ENCODE measurements at places on chromosomes 11 and 22.

- DNase-seq = peak; percentile 46
These were observed 14.8 kb downstream of the PLEKHB1 start for GRCh38 chr11:73661035-73661628.

GRCh38 chr11:11622772-11623171 is 967 bp upstream of the GALNT18 start:
- DNase-seq = no peak

DNA sequence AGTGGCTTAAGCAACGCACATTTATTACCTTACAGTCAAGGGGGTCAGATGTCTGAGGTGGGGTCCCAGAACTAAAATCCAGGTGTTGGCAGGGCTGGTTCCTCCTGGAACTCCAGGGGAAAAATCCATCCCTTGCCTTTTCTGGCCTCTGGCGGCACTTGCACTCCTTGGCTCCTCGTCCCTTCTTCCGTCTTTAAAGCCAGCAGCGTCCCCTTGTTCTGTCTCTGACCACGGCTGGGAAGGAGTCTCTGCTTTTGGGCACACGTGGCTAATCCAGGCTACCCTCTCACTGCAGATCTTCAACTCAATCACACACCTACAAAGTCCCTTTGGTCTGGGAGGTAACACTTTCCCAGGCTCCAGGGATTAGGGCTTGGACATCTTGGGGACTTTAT is 73.5 kb upstream of the WNT7B start:
- DNase-seq = no peak

DNA sequence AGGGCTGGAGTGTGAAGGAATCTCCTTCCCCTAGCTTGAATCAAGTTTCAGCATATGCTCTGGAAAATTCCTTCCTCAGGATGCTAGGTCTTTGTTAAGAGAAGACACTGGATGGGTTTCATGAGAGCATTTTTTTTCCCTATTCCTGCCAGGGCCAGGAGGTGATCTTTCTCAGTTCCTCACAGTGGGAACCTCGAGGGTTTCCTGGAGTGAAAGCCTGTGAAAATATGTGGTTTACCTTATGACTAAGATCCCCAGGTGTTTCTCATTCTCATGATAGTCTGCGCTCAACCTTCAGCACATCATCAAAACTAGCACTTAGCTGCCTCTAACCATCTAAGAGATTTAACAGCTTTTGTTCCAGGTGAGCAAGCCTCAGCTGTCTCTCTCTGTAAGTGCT is 985.3 kb upstream of the FAT3 start:
- DNase-seq = peak; percentile 47

DNA sequence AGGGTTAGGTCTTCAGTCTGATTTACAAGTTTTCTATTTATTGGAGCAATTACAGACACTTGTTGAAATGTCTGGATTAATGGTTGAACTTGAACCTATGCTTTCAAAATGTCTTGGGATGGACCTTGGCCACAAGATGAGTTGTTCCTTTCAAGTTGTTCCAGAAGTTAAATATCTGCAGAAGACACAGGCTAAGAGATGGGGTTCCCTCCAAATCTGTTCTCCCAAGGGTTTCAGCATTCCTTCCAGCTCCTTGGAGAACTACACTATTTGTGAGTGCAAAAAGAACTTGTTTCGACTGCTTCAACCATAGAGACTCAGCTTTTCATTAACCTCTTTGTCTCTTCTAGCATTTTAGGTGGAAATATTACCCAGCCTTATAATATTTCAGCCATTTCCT is 189.0 kb upstream of the BLID start:
- DNase-seq = no peak

DNA sequence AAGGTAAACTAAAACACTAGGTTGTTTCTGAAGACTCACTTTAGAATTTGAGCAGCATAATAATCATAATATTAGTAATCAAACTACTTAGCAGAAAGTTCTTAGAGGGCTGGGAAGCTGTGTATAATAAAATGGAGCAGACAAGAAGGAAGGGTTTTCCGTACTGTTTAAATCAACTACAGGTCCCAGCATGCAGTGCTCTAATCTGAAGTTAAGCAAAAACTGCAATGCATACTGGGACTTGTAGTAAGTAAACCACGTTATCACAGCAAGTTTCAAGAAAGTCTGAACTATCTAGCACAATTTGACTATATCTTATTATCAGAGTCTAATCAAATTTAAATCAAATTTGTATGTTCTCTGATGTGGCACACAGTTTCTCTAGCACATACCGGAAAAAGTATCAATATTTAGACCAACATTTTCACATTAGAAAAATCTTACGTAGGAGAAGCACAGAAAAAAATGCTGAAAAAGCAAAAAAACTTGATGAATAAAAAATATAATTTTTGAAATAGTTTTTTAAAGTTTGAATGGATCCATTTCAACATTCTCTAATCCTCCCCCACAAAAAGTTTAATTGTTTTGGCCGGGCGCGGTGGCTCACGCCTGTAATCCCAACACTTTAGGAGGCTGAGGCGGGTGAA is 8.2 kb downstream of the PHF21A start:
- peak; percentile 16 for DNase-seq

DNA sequence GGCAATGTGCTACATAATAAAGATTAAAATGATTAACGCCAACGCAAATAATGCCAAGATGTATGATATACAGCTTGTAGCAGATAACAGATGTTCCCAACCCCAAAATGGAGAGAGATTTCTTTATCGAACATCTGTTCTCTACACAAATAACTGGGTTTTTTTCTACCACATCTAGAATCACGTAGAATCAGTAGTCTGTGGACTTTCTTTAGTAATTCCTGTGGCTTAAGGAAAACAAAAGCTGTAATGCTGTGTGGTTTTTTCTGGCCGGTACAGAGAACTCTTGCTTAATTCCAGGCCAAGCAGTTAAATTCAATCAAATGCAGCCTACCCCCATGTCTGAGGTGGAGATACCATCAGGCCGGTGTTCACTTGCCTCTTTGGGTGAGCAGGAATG is 303.4 kb downstream of the FAT3 start:
- peak; percentile 56 for DNase-seq

DNA sequence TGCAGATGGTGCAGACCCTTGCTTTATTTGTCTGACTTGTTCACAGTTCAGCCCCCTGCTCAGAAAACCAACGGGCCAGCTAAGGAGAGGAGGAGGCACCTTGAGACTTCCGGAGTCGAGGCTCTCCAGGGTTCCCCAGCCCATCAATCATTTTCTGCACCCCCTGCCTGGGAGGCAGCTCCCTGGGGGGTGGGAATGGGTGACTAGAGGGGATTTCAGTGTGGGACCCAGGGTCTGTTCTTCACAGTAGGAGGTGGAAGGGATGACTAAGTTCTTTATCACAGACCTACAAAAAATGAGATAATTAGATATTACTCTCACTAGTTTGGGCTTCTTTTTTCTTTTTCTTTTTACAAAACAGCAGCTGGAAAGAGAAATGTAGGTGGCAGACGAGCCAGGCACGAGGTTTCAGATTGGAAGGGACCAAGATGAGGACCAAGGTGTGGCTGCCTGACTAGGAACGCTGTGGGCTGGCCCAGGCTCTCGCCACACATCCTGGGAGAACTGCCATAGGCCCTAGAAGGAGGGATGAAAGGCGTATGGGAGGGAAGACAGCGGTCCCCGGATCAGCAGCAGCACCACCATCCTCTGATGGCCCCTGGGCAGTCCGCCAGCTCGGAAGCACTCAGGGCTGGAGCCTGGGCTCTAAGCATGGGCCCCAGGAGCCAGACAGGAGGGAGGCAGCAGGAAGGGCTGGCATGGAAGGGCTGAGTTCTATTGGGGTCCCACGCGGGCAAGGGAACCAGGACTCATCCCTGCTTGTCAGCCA is 14.2 kb downstream of the TXN2 start:
- DNase-seq = no peak

DNA sequence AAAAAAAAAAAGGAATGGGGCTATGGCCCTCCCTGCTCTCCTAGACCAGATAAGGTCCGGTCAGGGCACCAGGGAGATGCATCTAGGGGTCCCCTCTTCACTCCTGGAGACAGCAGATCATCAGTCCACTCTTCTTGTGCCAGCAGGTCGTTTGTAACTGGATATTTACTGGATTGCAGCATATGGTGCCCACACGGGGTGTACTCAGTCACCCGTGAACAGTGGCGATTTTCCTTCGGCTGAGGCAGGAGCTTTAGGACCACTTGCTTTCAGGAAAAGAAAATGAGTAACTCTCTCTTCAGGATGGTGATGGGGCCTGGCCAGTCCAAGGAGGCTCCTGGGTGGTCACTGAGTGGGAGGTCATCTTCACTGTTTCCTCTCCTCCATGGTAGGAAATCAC is 38.3 kb upstream of the RAB1B start:
- DNase-seq = no peak

DNA sequence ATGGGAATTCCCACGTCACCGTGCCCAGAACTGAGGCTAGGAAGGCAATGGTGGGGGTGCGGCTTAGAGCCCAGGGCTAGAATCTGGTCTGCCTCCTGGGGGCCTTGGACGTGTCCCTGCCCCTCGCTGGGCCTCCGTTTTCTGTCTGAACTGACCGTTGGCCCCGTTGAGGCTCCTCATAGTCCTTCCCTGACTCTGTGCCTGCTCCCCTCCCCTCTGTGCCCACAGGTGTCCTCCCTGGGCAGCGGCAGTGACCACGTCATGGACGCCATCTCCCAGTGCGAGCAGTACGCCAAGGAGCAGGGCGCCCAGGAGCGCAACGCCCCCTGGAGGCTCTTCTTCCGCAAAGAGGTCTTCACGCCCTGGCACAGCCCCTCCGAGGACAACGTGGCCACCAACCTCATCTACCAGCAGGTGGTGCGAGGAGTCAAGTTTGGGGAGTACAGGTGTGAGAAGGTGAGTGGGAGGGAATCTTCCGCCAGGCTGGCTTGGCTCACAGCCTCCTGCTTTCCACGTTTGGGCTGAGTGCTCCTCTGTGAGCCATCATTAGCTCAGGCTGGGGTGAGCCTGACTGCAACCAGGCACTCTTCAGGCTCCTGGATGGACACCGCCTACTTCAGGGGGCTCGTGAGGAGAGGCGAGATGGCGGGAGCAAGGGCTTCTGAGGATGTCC is 63.9 kb downstream of the MYO7A start:
- DNase-seq = peak; percentile 80

- no peak for DNase-seq
These were observed 203.6 kb upstream of the CHORDC1 start for GRCh38 chr11:90426442-90426841.

DNA sequence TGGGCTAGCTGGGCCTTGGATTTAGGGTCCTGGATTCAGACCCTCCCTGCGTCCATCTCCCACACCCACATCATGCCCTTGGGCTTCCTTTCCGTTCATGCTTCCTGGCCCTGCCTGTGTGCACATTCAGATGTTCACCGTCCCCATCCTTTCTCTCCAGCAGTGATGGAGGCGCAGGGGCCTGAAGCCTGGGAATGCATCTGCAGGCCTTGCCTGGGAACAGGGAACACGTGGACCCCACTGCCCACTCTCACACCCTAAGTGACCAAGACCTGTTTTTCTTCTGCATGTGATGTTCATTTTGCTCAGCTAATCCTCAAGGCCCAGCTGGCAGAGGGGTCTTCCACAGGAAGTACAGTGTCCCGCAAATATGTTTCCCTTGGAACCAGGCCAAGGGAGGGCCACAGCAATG is 91.6 kb upstream of the PARVA start:
- no peak for DNase-seq

- peak; percentile 79 for DNase-seq
These were observed 9.3 kb upstream of the MSANTD4 start for GRCh38 chr11:106031202-106031810.

DNA sequence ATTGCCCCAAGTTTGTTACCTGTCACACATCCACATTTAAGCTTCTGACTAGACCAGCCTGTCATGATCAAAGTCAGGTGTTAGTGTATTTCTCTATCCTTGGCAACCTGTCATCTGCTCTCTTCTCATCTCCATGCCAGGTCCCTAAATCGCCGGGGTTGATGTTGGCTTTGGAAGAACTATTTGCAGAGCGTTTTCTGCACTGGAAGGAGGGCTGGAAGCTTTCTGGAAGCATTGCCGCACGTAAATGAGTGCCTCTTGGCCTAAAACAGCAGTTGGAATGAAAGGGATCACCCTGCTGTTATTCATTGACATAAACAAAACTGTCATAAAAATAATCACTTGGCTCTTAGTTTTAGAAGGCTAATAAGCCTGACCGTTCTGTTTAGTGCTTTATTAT is 1.4 kb downstream of the TTC12 start:
- DNase-seq = no peak

DNA sequence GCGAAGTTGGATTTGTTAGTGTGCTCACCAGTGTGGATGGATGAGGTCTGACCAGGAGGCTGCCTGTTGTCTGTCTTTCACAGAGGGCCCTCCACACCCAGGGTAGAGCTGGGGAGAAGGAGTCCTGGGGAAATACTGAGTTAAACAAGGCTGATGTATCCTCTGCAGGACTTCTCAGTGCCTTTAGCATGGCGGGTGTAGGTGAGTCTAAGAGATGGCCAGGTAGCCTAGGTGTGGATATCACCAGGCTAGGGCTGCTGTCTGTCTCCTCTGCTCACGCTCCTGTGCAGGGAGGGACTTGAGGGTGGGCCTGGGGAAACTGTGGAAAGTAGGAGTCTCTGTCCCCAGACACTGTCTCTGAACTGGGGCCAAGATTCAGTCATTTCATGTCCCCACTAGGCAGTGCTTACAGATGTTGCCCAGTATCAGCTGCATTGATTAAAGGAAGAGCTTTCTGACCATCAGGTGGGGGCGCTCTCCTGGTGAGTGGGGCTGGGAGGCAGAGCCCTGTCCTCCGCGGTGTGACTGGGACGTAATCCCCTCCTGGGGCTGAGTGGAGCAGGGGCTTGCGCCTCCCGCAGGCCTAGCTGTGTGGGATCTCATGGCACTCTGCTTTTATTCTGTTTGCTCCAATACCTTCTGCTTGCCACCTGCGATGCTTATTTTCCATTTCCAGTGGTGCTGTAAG is 35.5 kb upstream of the CCDC188 start:
- no peak for DNase-seq

- DNase-seq = no peak
These were observed 89.0 kb upstream of the GRIA4 start for GRCh38 chr11:105520706-105521345.

- no peak for DNase-seq
These were observed 29.0 kb upstream of the SMCO4 start for GRCh38 chr11:93572171-93572570.

GRCh38 chr11:124793466-124794278 is 6.5 kb downstream of the MSANTD2 start:
- no peak for DNase-seq
